ENCODE measurements at places on chromosomes 3 and 15. TPM values are rescaled to one million over a fixed set of nuclear protein-coding genes. Genes with fewer than 3 reads are reported as not detected.

DNA sequence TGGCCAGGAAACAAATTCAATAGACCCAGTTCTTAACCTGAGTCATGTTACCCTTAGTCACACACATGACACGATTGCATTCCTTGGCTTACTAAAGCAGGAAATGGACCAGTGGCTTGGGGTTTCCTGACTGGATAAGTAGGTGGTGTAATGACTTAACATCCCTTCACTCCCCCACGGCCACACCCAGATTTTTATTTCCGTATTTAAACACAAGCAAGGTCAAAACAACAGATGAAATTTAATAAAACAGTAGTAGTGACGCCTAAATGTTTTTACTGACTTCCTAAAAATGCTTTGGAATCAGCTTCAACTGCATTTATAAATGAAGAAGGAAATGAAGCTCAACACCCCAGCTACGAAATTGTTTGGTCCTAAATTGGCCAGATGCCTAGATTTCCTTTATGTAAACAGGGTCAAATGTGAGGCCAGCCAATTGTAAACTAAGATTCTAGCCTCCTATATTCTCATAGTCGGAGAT, 324.3 kb downstream of the CHST2 start:
- peak; percentile 93 for DNase-seq

DNA sequence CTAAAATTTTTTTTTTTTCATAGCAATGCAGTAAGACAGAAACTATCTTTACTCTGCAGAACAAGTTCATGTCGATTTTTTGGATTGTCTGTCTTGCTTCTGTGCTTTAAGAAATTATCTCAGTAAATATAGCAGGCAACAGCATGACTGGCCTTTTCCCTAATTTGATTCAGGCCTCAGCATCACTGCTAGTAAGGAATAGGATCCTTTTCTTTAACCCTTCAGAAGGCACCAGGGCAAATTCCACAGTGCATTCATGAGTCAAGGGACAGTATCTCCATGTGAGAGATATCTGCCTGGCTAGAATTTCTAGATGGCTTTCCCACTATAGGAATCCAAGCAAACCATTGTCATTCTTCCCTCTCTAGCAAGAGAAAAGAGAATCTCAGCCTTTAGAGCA, 71.4 kb downstream of the TIPARP start:
- no peak for DNase-seq

- DNase-seq, result no peak
Observed at GRCh38 chr3:107962946-107963345, 127.9 kb downstream of the CD47 start.

- peak; percentile 81 for DNase-seq
Observed at GRCh38 chr3:151445273-151446001, 15.4 kb downstream of the IGSF10 start.

RBP2 gene
- not detected for total RNA-seq

IGF2BP2 gene
- total RNA-seq, result 101 TPM

ASB14 gene
- total RNA-seq, result not detected

WNT7A gene
- not detected for total RNA-seq

CCR8 gene
- not detected for total RNA-seq
